ENCODE measurements at places on chromosomes 6 and 20. TPM values are rescaled to one million over a fixed set of nuclear protein-coding genes. Genes with fewer than 3 reads are reported as not detected.

The KIF25 gene
- not detected for total RNA-seq

DNA sequence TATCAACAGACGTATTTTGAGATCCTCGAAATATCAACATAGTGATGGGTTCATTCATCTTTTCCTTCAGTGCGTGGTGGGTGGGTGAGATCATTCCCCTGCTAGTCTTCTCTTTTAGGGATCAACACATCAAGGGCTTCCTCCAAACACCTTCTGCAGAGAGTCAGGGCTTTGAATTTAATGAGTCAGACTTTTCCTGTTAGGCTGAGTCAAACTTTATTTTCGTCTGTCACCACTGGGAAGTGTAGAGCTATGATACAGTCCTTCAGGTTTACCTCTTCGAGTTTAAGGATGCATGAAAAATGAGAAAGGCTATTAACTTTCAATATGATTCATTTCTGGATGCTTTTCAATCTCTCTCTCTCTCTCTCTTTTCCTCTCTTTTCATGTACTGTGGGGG, 189.1 kb downstream of the BMP2 start:
- DNase-seq: peak; percentile 18

DNA sequence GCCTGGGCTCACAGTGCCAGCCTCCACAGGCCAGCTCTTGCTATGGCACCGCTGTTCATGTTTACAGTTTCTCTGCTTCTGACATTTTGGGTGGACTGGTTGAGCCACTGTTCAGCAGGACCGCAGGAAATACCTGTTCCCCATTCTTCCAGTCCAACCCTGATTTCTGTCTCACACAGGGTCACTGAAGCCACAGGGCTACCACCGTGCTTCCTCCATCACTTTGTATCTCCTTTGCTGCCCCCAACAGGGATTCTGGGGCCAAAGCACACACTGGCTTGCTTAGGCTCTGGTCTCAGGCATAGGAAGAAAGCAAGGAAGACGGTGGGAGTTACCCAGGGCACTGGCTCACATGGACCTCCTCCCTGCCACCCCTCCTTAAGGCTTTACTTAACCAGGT, 164.5 kb downstream of the UNC5CL start:
- no peak for DNase-seq

DNA sequence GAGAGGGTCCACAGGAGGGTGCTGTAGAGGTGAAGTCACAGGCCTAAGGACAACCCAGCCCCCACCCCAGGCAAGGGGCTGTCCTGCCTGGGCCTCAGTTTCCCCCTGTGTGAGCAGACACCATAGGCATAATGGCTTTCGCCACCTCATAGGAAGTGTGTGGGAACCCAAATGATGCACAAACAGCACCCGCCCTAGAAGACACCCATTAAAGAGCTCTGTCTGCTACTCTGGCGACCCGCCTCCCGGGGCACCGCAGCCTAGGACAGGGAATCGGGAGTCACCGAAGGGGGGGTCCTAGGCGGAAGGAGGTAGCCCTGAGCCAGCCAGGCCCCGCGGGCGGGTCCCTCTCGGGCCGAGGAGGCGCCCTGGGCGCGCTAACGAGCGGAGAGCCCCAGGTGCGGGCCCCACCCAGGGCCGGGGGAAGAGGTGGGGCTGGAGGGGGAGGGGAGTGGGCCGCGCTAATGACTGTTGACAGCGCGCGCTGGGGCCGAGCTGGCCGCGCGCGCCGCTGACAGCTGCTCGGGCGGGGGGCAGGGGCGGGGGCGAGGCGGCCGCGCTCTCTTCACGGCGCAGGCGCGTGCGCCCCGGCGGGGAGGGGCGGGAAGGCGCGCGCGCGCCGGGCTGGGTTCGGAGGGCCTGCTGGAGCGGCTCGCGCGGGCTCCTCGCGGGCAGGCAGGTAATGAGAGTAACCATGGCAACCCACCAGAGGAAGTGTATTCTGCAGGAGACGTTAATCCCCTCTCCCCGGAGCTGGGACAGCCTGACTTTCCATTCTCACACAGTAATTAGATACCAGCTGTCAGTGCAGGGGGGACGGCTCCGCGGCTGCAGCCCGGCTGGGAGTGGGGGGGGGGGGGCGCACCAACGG, 48.9 kb downstream of the NOL4L start:
- peak; percentile 75 for DNase-seq

The AGER gene
- total RNA-seq: 27.0 TPM

DNA sequence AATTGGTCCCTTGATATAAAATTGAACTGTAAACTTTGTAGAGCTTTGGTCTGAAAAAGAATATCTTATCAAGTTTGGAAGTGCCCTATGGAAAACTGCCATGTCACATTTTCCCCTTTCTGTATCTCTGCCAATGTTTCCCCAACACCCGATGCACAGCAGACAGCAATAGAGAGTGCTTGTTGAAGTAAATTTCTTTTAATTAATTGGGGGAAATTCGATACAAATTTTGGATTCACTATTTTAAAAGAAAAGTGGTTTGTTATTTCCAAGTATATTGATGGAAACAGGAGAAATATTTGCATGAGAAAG, 208.1 kb downstream of the OGFRL1 start:
- no peak for DNase-seq

- DNase-seq: no peak
Observed at GRCh38 chr20:8291873-8292272, 159.8 kb downstream of the PLCB1 start.

GRCh38 chr20:53040693-53041589, 68.8 kb downstream of the TSHZ2 start:
- DNase-seq: no peak

DNA sequence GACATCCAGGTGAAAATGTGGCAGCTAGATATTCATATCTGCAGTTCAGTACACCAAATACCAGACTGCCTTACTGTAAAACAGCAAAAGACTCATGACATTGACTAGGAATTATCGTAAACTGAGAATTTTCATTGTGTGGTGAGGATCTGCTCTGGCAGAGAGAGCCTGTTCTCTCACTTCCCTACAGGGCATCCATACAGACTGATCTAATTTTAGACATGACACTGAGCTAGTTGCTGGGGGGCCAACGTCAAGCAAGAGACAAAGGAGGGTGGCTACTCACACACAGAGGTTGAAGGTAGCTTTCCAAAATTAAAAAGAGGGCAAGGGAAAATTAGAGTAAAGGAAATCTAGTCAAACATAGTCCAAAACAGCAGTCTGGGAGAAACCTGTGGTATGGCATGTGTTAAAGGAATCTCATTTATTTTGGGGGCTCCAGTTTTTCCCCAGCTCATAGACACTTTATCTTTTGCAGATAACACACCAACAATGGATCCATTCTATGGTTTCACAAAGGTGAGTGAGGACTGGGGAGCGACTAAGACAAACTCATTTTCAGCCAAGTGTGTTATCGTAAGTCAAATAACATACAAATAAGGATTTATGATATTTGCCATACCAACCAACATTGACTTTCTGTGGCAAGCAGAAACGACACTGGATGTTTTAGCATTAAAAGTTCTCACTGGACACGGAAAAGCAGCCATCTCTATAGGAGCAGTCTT, 36.6 kb upstream of the NHSL1 start:
- no peak for DNase-seq
